ENCODE measurements at places on chromosomes 12 and 14. TPM values are rescaled to one million over a fixed set of nuclear protein-coding genes. Genes with fewer than 3 reads are reported as not detected.

The KRT3 gene
- not detected for total RNA-seq

The NPFF gene
- not detected for total RNA-seq

The SLC39A2 gene
- not detected for total RNA-seq

The PRPH gene
- total RNA-seq: 6.3 TPM

The DAO gene
- not detected for total RNA-seq

The ERBB3 gene
- total RNA-seq: 228 TPM

The GPRC5A gene
- total RNA-seq: 7.2 TPM

The DDN gene
- 0.06 TPM for total RNA-seq

The LHX5 gene
- total RNA-seq: not detected

The AVPR1A gene
- 0.98 TPM for total RNA-seq

- no peak for DNase-seq
These were observed 50.6 kb downstream of the SCAF11 start for GRCh38 chr12:45939759-45940158.

DNA sequence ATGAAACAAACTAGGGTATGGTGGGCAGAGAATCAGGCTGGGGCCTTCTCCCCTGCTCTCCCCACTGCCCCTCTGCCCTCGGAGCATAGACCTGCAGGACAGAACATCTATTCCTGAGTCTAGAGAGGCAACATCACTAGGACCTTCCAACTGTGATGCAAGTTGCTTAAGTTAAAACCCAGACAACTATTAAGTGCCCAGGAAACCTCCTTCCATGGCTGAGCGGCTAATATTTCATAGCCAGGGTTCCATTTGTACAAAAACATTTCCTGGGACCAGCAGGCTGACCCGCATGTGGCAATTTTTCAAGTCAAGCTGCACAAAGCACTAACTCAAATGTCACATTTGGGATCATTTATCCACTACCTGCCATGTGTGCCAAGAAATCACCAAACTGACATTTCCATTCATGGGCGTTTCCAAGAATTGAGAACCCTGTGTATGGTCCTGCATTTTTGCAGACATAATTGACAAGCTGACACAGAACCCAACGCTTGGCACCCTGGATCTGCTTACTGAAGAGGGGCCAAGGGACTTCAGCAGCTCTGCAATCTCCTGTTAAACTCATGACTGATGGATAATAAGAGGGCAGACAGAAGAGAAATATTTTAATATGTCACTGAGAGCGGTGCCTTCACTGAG is 32.7 kb downstream of the NT5DC3 start:
- no peak for DNase-seq

GRCh38 chr14:35122696-35123387 is 490 bp downstream of the PRORP start:
- DNase-seq: no peak

GRCh38 chr12:30023186-30023585 is 239.4 kb upstream of the TMTC1 start:
- no peak for DNase-seq

DNA sequence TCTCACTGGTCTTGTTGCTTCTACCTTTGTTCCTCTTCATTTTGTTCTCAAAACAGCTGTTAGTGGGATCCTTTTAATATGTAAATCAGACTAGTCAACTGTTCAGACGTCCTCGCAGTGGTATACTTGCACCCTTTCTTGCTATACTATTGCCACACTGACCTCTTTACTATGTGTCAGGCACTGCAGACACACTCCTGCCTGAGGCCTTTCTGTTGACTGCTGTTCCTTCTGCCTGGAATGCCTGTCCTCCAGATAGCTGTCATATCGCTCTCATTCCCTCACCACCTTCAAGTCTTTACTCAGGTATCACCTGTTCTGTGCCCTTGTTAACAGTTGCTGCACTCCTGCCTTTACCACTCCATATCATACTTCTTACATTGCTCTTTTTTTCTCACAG is 90.0 kb upstream of the TMEM263 start:
- DNase-seq: no peak

- no peak for DNase-seq
These were observed 926.0 kb downstream of the DIO2 start for GRCh38 chr14:79285263-79285662.

DNA sequence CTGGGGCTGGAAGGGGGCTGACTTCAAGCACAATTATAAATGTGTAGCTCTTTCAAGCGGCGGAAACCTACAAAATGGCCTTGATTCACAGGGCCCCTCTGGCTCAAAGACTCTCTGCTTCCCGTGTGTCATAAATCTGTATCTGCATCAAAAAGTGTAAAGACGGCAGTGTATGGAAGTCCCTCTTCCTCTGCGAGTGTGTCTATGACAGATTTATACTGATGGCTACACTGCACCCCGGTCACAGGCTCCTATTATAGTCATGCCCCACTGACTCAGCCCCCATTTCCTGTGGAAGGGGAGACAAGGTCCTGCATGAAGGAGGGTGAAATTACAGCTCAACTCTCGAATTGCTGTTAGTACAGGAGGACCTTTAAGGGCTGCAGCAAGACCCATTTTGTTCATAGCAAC is 68.6 kb downstream of the HMGA2 start:
- DNase-seq: no peak

- DNase-seq: no peak
These were observed 70.4 kb upstream of the SLCO1C1 start for GRCh38 chr12:20624718-20625117.

DNA sequence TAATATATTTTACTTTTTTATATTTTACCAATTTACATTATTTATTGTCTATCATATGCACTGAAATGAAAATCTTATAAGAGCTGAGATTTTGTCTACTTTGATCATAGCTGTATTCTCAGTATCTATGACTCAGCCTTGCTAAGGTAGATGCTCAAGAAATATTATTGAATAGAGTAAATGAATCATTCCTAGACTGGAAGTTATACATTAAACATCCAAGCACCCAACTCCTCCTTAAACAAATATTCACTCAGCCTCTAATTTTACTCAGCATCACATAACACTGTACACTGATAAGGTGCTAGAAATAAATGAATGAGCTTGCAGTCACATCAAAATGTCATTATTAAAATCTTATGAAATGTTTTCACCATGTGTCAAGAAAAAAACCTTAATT is 1424.9 kb downstream of the LRFN5 start:
- DNase-seq: no peak

DNA sequence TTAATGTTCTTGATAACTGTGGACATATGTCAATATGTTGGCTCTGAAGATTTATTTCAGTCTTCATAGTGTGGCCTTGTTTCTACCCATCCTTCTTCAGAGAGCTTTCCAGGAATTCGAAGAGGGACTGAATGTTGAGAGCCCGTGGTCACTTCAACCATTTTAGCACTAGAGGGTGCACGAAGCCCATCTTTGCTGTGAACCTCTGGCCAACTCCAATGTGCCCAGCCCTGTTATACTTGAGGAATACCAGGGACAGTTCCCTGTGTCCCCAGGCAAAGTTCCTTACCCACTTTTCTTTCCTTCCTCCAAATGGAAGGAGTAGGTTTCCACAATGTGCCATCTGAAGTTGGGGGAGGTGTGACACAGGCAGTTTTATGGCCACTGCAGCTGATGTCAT is 603.5 kb downstream of the RPL10L start:
- DNase-seq: peak; percentile 10

- no peak for DNase-seq
These were observed 17.1 kb upstream of the NAV3 start for GRCh38 chr12:77813558-77813957.

DNA sequence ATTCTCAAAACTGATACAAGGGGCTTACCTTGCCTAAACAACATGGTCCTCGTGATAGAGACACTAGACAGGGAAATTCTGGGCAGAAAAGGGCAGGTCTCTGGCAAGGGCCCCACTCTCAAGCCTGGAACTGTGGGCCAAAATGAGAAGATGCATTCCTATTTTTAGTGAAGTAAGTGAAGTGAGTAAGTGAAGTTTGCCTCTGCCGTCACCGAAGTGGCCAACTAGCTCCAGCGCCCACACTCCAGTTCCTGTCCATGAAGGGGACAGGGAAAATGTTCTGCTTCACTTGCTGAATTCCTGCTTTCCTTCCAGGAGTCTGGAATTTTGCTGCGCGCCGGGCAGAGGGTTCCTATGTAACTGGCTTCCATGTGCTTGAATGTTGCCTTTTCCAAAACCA is 1035.6 kb upstream of the TMEM132C start:
- DNase-seq: no peak

GRCh38 chr12:104971306-104971705 is 13.2 kb upstream of the SLC41A2 start:
- no peak for DNase-seq

DNA sequence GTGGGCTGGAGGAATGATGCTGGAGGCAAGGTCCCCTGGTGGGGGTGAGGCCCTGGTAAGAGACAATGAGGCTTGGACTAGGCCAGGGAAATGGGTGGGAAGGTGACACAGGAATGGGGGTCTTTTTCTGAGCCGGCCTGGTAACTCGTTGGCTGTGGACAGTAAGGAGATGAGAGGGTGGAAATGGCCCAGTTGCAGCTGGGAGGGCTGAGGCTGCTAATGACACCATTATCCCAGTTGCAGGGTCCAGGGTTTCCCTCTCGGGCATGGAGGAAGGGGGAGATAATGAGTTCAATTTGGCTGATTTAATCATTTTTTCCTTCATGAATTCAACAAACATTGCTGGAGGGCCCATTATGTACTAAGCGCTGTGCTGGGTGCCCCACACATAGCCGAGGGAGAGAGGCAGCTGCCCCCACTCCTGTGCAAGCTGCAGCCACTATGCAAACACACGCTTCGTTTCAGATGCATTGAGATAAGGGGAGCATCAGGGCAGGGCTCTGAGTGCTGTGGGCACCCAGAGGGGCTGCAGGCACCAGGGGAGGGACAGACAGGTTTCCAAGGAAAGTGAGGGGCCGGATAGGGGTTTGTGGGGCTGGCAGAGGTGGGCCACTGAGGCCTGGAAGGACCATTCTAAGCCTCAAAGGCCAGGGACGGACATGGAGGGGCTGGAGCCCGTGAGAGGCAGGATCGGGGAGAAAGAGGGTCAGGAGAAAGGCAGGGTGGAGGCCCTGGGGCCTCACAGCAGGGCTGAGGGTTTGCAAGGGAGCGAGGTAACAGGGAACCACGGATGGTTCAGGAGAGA is 43.2 kb upstream of the MEG3 start:
- no peak for DNase-seq

- DNase-seq: no peak
These were observed 2.1 kb upstream of the B4GALNT3 start for GRCh38 chr12:457676-458075.

DNA sequence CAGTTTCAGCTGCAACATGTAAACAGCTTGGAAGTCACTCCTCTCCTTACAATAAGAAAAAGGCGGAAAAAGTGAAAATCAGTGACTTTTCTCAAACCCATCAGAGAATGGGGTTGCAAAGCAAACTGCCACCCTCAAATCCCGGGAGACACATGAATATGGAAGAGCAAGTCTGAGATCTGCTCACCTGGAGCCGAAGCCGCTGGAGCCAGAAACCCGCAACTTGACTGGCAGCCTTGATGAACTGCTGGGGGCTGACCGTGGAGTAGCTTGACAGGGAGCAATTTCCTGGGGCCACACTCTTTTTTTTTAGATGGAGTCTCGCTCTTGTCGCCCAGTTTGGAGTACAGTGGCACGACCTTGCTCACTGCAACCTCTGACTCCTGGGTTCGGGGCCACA is 208.2 kb downstream of the KIF26A start:
- no peak for DNase-seq

DNA sequence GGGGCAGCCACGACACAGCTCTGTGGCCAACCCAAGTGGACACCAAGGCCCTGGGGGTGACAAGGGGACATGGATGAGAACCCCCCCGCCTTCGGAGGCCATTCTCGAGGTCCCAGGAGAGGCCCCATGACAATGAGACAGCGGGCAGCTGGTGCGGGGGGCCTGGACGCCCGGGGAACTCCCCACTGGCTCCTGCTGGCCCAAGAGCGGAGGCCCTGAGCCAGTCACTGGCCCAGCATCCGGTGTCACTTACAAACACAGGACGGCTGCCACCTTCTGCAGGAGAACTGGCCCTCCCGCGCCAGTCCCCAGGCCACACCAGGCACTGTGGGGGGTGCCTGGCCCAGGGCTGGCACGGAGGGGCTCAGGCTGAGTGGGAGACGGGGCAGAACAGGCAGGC is 51.4 kb downstream of the NCOR2 start:
- DNase-seq: no peak

GRCh38 chr12:114476159-114476558 is 70.2 kb upstream of the TBX5 start:
- no peak for DNase-seq

GRCh38 chr14:32020882-32021281 is 56.2 kb upstream of the ARHGAP5 start:
- no peak for DNase-seq

- DNase-seq: peak; percentile 58
These were observed 1317.6 kb downstream of the TMEM121 start for GRCh38 chr14:106843951-106844483.

DNA sequence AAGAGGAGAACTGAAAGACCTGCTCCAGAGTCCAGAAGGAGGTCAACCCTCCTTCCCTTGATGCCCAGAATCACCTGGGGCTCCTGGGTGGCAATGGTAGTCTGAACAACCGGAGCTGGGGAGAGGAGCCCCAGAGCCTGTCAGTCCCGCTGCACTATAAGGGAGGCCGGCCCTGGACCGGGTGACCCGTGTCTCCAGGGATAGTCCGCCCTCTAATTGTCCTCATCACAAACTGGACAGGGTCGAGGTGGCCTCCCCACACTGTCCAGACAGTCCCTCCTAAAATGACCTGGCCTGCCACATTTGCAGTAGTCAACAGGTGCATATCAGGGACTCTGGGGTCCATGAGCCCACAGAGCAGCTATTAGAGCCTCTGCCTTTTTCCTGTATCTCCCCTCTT is 43.2 kb downstream of the HSD17B6 start:
- DNase-seq: no peak

- no peak for DNase-seq
These were observed 46.7 kb upstream of the PTPRR start for GRCh38 chr12:70966996-70967790.

GRCh38 chr12:105235732-105236476 is at the start of gene APPL2:
Gene APPL2 (minus strand): TSS chr12:105236174. CDS start chr12:105236012, 162 bp downstream.
- DNase-seq: peak; percentile 90

DNA sequence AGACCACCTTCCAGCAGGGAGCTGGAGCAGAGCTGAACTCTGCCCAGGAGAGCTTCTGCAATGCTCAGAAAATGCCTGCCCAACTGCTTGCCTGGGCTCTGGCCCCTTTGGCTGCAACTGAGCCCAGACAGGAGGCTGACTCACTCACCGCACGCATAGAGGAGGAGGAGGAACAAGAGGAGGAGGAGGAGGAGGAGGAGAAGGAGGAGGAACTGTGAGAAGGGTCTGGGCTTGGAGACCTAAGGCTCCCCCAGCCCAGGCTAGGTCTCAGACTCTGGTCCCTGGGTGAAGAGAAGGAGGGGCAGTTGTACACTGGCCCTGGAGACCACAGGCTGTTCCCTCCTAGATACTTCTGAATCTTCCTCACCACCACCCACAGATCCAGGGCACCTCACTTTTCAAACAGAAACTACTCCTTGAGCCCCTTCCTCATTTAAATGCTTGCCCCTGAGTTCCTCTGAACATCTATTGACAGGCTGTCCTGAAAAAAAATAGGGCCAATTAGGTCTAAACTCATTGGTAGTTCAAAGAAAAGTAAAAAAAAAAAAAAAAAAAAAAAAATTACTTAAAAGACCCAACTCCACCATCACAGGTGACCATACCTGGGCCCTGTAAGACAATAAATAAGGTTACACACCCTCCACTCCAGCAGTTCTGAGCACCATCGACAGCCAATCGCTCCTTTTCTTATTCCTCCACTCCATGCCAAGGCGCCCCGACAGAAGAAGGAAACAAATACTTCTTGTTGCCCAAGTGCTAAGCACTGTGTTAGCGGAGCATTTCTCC is 674 bp downstream of the VDR start:
- peak; percentile 62 for DNase-seq

GRCh38 chr12:68832504-68832867 is 24.5 kb downstream of the MDM2 start:
- DNase-seq: no peak

- DNase-seq: no peak
These were observed 76.4 kb downstream of the C12orf50 start for GRCh38 chr12:87952850-87953249.
